Substantia nigra (tissue), 51 donors: ENCODE measurements at places on chromosomes 4 and X.
A peak's percentile ranks its signal among the peaks of the same experiment; 100 is the strongest.

DNA sequence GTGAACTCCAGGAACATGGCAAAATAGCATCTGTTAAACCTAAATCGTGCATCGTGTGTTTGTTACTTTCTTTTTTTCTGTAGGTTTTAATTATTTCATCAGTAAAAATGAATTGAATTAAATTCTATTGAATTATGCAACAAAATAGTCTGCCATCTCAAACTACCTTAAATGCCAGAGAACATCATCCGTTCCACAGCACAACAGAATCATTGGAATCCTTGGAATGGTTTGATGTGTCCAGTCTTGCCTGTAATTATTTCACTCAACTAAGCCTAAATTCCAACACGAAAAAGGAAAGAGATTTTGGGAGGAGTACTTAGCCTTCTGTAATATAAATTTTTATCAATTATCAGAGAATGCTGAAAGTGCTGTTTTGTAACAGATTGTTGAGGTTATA is 17.1 kb upstream of the SLC7A11 start:
- DNase-seq, result no peak

- DNase-seq, result no peak
These were observed 550.5 kb upstream of the DIPK2B start for GRCh38 chrX:45751156-45751555.

- no peak for DNase-seq
These were observed 237.6 kb downstream of the DHRSX start for GRCh38 chrX:2263203-2263602.

DNA sequence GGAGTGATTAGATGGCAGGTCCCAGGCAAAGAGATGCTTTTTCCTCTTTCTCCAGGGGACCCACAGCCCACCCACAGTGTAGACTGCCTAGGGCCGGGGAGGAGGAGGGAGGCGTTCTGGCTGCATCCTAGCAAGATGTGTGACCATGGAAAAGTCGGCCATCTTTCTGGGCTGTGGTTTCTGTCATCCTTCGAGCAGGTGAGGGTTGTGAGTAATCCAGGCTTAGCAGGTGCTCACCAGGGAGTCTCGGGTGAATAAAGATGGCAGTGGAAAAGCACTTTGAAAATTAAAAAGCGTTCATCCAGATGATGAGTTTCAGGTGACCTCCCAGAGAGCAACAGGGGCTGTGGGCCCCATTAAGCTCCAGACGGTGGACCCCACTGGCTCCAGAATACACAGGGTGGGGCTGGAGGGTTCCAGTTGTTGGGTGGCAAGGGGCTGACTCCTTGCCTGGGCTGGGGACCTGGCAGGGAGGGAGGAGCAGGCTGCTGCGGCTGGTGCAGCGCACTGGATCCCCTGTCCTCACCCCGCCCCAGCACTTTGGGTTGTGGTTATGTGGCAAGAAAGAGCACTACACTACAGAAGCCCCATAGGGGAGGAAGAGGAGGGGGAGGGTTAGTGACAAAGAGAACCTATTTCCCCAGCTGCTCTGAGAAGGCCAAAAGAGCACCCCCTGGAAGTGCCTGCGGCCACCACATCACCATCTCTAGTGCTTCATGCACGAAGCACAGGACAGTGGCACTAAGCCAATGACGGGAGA is 23.7 kb downstream of the ELF4 start:
- no peak for DNase-seq

DNA sequence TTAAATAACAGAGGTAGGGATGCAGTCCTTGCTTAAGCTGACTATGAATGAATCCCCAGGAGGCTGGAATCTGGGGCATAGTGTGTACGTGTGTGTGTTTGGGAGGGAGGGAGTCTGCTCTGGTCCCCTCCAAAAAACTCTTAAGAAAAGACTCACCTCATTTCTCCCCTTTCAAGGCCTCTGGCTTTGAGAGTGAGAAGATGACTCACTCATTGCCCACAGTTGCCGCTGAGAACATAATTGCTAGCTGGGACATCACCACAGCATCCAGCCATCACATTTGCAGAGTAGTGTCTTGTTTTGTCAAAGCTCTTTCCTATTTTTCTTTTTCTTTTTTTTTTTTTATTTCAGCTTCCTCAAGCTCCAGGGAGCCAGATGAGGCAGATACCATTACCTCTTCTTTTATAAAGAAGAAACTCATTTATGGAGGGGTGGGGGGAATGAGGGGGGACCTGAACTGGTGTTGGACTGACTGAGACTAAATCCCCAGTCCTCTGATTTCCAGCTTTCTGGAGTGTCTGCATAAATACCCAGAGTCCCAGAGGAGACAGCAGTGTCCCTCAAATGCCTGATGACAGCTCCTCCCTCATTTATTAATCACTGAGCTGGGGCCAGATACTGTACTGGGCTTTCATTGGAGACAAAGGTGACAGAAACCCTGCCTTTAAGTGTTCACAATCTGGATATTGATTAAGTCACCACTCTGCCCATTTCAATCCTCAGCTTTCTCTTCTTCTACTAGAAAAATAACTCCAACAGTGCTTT is 61.9 kb upstream of the LAS1L start:
- no peak for DNase-seq

- DNase-seq, result no peak
These were observed 12.4 kb upstream of the EOLA2 start for GRCh38 chrX:149950681-149951080.

DNA sequence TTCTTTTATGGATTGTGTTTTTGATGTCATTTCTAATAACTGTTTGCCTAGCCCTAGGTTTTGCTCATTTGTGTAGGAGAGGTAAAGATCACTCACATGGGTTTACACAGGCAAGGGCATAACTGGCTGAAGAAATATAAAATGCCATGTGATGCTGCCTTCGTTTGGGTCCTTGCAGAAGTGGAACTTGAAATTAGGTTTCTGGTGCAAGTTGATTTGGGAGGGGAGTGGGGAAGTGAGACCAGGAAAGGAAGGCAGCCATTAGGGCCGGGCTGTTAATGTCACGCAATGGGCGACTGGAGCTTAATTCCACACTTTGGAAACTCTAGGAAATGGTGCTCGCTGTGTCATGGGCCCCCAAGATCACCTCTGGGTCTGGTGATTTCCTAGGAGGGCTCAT is 14.5 kb downstream of the CLCN4 start:
- DNase-seq, result no peak

- DNase-seq, result no peak
These were observed 168.8 kb downstream of the CLCN4 start for GRCh38 chrX:10325611-10326010.

- no peak for DNase-seq
These were observed 19.0 kb downstream of the GAB1 start for GRCh38 chr4:143355540-143356217.

GRCh38 chr4:7800410-7800809 is 139.3 kb downstream of the AFAP1 start:
- no peak for DNase-seq

- DNase-seq, result no peak
These were observed 260.3 kb downstream of the IL15 start for GRCh38 chr4:141896687-141897086.

GRCh38 chrX:17814557-17814956 is 46.5 kb downstream of the RAI2 start:
- DNase-seq, result no peak

DNA sequence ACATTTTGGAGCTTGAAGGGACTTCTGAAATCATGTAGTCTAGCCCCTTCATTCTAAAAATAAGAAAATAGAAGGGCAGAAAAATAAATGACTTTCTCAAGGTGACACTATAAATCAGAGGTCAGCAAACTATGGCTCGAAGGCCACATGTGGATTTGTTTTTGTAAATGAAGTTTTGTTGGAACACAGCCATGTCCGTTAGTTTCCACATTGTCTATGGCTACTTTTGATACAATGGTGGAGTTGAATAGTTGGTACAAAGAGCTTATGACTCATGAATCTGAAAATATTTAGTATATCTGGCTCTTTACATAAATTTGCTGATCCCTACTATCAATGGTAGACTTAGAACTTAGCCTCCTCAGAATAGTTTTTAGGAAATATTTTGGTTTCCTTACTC is 302.4 kb upstream of the PRPS2 start:
- DNase-seq, result no peak

- no peak for DNase-seq
These were observed 190.2 kb downstream of the CBLL2 start for GRCh38 chrX:22462959-22463358.

DNA sequence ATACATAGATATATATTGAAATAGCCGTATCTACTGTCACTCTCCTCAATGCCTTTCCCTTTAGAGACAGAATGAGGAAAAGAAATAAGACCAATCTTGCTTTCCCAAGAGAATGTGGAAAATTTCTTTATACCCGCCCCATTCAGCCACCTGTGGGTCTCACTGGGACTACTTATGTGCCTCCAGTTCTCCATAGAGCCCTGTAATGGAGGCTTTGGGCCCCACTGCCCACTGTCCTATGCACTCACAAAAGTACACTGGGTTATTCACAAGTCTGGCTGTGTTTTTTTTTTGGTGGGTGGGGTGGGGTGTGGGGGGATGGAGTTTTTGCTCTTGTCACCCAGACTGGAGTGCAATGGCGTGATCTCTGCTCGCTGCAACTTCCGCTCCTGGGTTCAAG is 70.4 kb upstream of the ELOVL6 start:
- no peak for DNase-seq

DNA sequence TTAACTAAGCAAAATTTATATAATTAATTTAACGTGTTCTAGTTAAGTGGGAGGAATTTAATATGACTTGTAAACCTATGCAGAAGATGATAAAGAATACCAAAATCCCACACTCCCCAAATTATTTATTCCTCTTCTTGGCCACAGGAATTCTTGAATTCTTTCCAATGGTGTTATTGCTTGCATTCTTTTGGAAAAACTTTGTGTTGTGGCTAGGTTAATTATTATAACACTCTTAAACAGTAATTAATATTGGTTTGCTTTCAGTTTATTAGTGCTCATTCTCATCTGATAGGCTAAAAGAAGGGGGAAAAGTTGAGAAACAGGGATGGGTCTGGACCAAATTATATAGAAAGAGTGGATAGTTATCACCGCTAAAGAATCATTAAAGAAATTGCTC is 141.5 kb upstream of the PABPC4L start:
- no peak for DNase-seq

DNA sequence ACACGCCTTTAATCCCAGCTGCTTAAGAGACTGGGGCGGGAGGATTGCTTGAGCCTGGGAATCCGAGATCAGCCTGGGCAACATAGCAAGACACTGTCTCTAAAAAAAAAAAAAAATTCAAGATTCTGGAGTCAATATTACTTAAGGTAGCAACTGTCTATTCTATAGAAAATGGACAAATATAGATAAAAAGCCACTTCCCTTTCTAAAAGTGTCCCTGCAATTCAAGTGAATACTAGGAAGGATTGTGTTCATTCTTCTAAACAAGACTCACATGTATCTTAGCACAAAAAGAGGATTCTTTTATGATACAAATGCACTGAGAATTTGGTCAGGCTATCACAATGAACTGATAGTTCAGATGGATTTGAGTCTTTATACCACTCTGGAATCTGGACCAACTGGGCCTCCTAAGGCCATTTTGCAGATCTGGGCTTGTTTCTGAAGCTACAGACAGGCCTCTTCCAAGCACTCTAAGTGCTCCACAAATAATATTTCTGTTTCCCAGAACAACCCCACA is 7.0 kb downstream of the PKD2 start:
- no peak for DNase-seq

GRCh38 chr4:2175990-2176698 is 65.8 kb downstream of the HAUS3 start:
- DNase-seq, result no peak

- DNase-seq, result no peak
These were observed 24.4 kb downstream of the CFAP99 start for GRCh38 chr4:2443061-2443730.

- DNase-seq, result no peak
These were observed 136.7 kb upstream of the POF1B start for GRCh38 chrX:85516131-85516530.

DNA sequence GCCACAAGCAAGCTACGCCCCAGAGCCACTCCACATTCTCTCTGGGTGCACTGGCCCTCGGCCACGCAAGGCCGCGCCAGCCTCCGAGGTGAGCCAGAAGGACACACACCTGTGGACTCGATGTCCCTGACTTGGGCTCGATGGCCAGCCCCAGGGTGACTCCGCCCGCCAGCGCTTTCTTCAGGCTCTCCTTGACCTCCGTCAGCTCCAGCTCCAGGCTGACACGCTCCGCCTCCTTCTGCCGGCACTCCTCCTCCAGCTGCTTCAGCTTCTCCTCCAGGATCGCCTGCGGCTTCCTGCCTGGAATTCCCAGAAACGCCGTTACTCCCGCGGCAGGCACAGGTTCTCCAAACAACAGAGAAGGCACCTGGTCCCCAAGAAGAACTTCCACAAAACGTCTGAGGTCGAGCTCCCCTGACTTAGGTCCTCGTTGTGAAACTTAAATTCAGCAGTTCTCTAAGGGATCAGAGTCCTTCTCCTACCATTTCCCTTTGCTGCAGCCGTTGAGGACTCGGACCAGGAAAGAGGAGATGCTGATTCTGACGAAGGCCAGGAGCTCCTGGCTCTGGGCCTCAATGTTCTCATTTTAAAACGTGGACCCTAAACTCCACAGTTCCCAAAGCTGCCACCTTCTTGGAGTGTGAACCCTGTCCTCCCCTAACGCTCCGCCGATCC is 166.8 kb downstream of the AFAP1 start:
- no peak for DNase-seq

GRCh38 chr4:76447393-76447851 is 12.4 kb downstream of the SHROOM3 start:
- no peak for DNase-seq

GRCh38 chr4:188665491-188666457 is 526.5 kb downstream of the TRIML1 start:
- peak; percentile 2 for DNase-seq

GRCh38 chr4:99077177-99077576 is 11.4 kb downstream of the ADH5 start:
- no peak for DNase-seq

DNA sequence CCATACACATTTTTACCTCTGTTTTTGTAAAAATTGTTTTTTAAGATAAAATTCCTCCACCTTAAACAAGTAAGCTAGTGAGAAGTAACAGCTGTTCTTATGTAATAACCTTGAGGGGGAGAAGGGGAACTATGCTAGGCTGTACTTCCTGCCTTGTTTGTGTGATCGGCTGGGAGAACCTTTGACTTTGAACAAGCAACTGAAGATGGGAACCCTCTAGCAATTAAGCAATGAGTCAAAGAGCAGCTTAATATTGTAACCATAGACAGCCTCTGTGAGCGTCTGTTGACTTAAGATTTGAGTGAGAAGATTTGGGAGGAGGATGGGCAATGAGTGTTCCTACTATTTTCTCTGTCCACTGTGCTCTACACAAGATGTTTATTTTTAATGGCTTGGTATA is 135.1 kb downstream of the SCLT1 start:
- no peak for DNase-seq

- DNase-seq, result no peak
These were observed 15.7 kb upstream of the HSFX1 start for GRCh38 chrX:149758068-149758714.

GRCh38 chr4:23966725-23967124 is 76.9 kb upstream of the PPARGC1A start:
- DNase-seq, result no peak

DNA sequence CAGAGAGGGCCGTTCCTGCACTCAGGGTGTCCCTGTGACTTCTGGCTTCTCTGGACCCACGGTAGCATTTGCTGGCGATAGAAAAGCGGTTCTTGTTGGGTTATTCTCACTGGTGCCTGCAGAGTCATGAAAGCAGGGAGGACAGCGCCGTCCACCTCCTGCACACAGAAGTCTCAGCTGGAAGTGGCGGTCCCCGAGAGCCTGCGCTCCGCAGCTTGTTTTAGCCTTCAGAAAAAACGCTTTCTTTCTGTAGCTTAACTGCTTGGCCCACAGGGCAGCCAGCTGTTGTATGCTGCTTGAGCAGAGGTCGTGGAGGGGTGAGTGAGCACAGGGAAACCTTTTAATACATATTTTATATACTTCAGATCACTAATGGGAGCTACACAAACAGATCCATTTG is 400.7 kb upstream of the FAT1 start:
- DNase-seq, result no peak
